CD4-positive, alpha-beta T cell treated with Interleukin-1 beta for 1 hour (primary cell): ENCODE measurements at places on chromosomes 4 and X.

DNA sequence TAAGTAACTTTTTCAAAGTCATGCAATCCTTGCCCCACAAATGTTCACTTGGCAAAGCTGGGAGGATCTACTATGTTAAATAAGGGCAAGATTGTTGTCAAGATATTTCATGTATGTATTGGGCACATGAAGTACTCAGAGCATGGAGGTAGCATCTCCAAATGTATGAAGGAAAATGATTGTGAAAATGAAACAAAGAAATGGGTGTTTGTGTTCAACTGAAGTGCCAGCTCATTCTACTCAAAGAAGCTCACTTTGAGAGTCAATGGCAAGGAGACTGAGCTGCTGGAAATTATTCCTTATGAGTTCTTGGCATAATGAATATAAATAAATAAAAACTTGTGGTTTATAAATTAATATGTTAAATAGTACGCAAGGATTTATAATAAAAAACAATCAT, 124.5 kb upstream of the ARSJ start:
- no peak for DNase-seq

GRCh38 chrX:7390441-7390840, 242.5 kb upstream of the PUDP start:
- no peak for DNase-seq

DNA sequence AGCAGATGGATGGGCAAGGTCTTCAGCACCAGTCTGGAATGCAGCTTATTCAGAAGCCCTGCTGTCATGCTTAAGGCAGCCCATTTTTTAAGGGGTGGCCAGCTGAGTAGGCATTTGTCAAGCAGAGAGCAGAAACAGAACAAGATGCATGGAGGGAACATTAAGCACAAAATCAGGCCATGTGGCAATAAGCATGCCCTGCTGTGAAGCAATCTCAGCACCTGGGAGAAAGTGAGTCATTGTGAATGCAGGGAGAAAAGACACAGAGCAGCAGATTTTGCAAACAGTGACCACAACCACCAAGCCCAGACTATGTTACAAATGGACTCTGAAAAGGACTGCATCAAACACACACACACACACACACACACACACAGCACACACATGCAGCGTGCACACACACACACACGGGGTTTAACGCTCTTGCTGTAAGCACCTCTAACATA, 94.1 kb upstream of the GALNT7 start:
- DNase-seq, result peak; percentile 1

GRCh38 chrX:38066934-38067333, 60.6 kb downstream of the SYTL5 start:
- DNase-seq, result no peak

DNA sequence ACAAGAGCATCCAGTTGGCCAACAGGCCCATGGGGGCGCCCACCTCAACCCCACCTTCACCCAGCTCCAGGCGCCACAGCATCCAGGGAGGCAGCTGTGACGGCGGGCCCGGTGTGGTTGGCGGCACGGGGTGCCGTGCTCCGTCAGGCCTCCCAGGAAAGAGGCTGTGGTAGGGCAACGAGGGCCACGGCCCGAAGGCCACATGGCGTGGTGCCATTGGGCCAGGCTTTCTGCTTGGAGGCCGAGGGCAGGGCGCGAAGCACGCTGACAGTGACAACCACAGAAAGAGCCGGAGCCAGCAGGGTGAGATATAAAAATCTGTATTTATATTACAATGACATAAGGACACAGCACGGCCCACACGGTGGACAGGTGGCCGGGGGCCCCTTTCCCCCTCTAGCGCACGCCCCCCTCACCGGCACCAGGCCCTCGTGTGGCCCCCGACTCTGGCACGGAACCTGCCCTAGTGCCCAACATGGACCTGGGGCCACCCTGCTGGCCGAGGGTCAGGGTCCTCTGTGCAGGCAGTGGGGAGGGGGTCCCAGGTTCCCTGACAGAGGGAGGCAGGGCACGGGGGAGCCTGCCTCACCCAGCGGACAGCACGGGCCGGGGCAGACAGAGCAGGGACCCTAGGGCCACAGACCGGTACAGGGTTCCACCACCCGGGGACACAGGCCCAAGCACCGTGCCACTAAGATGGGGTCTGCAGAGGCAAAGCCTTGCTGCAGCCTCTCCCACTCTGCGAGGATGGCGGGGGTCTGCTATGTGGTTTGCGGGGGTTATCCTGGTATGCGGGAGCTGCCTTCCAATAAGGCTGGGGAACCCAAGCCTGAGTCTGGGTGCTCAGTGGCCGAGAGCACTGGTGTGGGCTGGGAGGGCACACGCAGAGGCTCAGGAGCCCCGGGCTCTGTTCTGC, 5.5 kb upstream of the HAUS3 start:
- no peak for DNase-seq

DNA sequence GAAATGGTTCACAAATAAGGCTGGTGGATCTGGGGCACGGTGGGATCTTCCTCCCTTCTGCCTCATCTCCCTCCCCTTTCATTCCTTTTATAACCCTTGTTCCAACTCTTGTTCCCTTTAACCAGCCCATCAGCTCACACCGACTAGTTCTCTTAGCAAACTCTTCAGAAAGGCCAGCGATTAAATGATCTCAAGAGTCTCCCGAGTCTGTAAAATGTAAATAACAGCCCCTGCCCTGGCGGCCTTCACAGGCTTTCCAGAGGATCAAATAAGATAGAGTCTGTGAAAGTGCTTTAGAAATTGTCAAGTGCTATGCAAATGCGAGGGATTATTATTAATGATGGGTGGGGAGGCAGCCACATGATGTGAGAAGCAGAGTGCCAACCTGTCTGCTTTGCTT, 27.1 kb downstream of the TSC22D3 start:
- no peak for DNase-seq

DNA sequence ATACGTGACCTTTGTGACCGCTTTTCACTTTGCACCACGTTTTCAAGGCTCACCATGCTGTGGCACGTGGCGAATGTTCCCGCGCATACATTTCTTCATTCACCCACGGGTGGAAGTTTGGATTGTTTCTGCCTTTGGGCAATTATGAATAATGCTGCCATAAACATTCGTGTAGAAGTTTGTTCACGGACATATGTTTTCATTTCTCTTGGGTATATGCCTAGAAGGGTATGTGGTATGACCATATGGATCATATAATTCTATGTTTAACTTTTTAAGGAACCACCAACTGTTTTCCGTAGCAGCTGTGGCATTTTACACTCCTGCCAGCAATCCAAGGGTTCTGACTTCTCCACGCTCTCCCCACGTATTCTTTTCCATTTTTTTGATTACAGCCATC, 60.9 kb upstream of the MXD4 start:
- no peak for DNase-seq

DNA sequence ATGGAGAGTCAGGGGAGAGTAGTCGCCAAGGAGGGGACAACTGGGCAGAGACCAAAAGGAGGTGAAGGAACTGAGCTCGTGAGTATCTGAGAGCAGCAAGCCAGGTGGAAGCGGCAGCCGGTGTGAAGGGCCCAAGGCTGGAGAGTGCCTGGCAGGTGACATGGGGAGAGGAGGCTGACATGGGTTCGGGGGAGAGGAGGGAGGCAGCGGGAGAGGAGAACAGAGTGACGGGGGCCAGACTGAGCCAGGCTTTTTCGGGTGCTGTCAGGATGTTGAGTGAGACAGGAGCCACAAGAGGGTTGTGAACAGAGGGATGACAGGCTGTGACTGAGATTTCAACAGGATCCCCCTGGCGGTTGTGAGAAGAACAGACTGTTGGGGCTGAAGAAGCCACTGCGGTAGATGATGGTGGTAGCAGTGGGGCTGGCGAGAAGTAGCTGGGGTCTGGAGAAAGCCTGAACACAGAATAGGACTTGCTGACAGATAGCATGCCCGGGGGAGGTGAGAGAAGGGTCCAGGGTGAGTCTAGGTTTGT, 5.7 kb downstream of the ELK1 start:
- DNase-seq, result no peak

DNA sequence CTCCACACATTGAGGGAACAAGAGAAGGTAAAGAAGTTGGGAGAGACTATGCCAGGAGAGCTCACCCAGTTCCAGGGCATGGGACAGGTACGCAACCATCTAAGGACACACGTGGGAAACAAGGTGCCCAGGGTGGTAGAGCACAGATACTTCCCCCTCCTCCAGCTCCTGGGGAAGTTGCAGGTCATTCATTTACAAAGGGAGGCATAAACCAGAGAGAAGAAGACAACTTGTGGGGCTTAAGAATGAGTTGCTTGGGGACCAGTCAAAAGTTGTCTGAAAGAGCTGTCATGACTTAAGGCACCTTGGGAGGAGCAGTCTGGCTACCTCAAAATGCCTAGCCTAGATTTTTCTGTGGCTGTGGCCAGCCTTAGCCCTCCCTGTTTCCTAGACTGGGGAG, 186.2 kb downstream of the PTTG2 start:
- DNase-seq, result no peak

GRCh38 chr4:176198316-176198903, 3.0 kb upstream of the SPATA4 start:
- DNase-seq, result no peak

DNA sequence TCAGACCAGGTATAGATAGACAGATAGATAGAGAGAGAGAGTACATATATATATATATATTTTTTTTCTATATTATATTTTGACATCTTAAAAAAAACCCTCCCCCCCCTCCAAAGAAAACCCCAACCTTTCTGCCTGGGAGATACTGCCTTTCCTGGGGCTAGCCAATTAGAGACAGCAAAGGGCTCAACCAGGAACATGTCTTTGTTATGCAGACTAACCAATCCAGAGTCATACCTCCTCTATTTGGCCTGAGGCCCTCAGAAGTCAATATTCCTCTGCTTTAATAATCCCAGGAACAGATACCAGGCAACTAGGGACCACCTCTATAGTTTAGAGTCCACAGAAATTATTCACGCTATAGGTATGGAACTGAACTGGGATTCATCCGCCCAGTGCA, 135.6 kb upstream of the MAD2L1 start:
- DNase-seq, result no peak

DNA sequence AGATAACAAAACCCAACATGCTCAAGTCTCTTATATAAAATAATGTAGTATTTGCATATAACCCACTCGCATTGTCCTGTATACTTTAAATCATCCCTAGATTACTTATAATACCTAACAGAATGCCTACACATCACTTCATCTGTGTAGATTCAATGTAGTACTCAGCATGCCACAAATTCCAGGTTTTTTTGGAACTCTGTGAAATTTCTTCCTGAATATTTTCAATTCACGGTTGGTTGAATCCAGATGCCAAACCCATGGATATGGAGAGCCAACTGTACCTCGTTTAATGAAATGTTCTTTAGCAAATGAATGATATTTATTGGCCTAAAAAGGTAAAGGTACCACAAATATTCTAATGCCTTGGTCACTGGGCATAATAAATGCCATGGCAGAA, 24.8 kb downstream of the CCNI start:
- DNase-seq, result no peak

DNA sequence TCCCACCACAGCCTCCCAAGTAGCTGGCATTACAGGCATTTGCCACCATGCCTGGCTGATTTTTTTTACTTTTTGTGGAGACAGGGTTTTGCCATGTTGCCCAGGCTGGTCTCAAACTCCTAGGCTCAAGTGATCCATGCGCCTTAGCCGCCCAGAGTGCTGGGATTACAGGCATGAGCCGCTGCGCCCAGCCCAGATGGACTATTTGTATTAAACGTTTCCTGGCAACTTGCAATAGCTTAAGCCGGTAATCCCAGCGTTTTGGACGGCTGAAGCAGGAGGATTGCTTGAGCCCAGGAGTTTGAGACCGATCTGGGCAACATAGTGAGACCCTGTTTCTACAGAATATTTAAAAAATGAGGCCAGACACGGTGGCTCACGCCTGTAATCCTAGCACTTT, 18.4 kb downstream of the UBE2K start:
- DNase-seq, result no peak

GRCh38 chr4:1241466-1241935, 7.4 kb downstream of the CTBP1 start:
- no peak for DNase-seq

- DNase-seq, result no peak
These were observed 39.6 kb upstream of the PDLIM5 start for GRCh38 chr4:94412019-94412657.

DNA sequence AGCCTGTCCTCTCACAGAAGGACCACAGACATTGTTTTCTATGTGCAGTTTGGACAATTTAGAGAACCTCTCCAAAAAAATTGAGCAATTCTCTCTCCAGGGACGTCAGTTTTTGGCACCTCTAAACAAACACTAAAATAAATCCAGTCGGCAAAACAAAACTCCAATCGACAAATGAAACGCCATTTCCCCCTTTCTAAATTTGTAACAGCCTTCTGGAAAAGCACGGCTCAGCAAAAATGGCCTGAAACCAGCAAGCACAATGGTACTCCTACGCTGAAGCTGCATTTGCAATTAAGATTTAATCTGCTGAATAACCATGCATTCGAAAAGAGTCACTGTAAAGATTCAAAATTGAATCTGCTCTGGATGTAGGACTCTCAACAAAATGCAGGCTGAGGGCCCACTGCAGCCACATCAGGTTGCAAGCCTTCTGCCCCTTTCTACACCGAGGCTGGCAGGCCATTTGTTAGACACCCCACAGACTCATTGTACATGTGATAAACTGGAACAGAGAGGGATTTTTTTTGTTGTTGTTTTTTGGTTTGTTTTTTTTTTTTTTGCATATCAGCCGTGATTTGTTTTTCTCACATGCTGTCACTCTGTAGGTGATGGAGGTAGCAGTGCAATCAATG, 79.9 kb upstream of the MAP3K15 start:
- DNase-seq, result no peak

DNA sequence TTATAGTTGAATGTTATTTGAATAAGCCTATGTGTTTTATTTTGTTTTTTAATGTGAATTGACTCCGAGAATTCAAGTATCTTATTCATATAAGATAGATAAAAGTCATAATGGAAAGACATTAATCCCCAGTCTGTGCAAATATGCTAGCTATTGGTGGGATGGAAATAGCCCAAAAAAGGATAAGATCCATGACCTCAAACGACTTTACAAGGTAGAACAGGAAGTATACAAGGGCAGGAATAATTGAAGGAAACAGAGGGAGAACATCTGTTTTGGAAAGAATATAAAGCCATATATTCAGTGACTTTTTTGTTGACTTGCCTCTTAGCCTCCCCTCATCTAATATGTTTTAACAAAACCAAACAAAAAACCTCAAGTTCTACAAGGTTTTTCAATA, 9.0 kb downstream of the ABCE1 start:
- no peak for DNase-seq
